ENCODE measurements at places on chromosomes 5 and 9.

- DNase-seq, result no peak
These were observed 53.2 kb downstream of the FAM114A2 start for GRCh38 chr5:153985498-153985897.

DNA sequence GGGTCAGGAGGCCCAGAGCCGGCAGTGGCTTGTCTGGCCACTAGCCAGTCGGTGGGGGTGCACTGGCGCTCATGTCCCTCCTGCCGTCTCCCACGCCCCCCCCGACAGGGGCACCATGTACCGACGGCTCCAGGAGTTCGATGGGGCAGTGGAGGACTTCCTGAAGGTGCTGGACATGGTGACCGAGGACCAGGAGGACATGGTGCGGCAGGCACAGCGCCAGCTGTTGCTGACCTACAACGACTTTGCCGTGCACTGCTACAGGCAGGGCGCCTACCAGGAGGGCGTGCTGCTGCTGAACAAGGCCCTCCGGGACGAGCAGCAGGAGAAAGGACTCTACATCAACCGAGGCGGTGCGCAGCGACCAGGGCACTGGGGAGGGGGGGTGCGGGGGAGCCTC lies 8.1 kb downstream of the TTC16 start:
- no peak for DNase-seq

GRCh38 chr9:110808599-110808980 lies 140.0 kb downstream of the MUSK start:
- DNase-seq, result no peak

DNA sequence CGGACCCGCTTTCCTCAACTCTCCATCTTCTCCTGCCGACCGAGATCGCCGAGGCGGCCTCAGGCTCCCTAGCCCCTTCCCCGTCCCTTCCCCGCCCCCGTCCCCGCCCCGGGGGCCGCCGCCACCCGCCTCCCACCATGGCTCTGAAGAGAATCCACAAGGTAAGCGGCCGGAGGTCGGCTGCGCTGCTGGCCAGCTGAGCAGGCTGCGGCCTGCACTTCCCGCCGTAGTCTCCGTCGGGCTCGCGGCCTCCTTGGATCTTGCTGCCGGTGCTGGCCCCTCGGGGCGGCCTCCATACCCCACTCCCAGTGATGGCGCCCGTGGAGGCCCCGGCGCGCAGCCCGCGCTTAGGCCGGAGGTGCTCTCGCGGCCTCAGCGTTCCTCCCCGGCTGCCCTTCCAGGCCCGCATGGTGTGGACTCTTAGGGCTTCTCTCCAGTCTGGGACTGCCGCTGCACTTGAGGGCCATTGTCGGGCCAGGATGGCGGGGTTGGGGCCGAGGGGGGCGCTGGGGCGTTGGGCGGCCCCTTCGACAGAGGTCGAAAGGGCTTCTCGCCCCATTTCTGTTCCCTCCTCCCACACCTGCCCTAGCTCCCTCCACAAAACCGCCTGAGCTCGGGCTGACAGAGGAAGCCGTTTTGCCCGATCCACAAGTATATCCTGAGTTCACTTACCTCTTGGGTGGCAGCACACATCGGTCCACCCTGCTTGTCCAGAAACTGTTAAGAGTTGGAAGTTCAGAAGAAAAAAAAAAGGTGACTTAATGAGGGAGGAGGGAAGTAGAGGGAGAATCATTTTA lies 714 bp downstream of the UBE2D2 start:
- DNase-seq, result peak; percentile 28

GRCh38 chr9:114513055-114513958 lies 8.0 kb upstream of the WHRN start:
- no peak for DNase-seq

GRCh38 chr5:158100373-158100888 lies 241.5 kb upstream of the CLINT1 start:
- DNase-seq, result no peak

GRCh38 chr5:142974409-142974808 lies 204.2 kb downstream of the ARHGAP26 start:
- no peak for DNase-seq

GRCh38 chr5:3394891-3395599 lies 200.6 kb upstream of the IRX1 start:
- no peak for DNase-seq

GRCh38 chr5:134590992-134591659 lies 41.5 kb downstream of the SAR1B start:
- DNase-seq, result no peak
